ENCODE measurements at places on chromosomes 5 and 9.

GRCh38 chr9:123637606-123637944, 281.6 kb downstream of the CRB2 start:
- no peak for DNase-seq

DNA sequence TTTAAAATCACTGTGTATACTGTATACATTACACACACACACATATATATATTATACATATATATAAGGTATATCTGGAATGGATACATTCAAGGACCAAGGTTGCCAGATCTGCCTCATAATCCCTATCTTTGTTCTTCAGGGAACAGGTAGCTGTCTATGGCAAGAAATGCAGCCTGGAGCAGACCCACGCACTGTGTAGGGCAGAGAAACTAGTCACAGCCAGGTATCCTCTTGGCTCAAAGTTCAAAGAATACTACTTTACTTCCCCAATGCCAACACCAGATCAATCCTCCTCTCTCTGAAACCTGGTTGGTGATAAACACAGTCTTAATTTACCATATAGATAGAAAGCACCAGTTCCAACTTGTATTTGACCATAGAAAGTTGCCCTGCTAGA, 313.6 kb downstream of the PRELID2 start:
- no peak for DNase-seq

- DNase-seq: no peak
Observed at GRCh38 chr9:92438900-92439526, 14.7 kb upstream of the OMD start.

GRCh38 chr5:107680799-107681198, 10.1 kb upstream of the EFNA5 start:
- DNase-seq: no peak

DNA sequence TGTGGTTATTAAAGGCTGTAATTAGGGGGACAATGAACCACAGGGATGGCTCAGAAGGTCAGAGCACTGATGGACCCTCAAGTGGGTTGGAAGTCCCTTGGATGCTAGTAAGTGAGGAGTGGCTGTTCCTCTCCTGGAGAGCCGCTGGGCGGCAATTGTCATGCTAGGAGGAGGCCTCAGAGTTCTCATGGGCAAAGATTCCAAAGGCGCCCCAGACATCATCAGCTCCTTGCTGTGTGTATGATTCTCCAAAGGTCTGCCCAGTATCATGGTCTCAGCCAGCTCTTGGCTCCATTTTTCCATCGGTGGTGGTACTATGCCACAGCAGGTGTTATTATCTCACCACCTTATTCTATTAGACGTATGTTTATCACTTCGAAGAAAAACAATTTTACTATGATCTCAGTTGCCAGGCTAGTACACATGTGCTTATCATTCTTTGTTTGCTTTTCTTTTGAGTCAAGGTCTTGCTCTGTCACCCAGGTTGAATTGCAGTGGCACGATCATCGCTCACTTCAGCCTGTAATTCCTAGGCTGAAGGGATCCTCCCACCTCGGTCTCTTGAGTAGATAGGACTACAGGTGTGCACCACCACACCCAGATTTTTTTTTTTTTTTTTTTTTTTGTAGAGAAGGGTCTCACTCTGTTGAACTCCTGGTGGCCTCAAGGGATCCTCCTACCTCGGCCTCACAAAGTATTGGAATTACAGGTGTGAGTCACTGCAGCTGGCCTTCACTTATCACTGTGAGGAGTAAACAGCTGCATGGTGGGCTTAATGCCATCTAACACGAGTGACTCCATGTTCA, 46.8 kb downstream of the EXOSC2 start:
- DNase-seq: no peak

DNA sequence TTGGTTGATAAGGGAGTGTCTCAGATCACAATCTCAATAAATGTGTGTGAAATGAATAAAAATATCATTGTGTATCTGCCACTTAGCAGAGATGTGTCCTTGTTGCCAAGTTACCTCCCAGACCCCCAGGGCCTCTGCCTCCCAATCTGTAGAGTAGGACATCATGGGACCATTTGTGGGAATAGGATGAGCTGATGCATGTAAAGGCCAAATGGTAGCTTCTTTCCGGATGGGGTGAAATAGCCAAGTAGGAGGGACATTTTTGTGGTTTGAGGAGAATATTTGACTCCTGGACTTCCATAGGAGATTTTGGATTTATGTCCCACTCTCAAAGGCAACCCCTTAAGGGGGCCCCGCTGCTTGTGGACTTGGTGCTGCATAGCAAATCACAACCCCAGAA, 82.6 kb upstream of the HRH2 start:
- DNase-seq: no peak

- no peak for DNase-seq
Observed at GRCh38 chr5:150252489-150252888, 37.1 kb downstream of the CAMK2A start.

GRCh38 chr5:122384739-122385235, 72.8 kb downstream of the SNCAIP start:
- DNase-seq: no peak

DNA sequence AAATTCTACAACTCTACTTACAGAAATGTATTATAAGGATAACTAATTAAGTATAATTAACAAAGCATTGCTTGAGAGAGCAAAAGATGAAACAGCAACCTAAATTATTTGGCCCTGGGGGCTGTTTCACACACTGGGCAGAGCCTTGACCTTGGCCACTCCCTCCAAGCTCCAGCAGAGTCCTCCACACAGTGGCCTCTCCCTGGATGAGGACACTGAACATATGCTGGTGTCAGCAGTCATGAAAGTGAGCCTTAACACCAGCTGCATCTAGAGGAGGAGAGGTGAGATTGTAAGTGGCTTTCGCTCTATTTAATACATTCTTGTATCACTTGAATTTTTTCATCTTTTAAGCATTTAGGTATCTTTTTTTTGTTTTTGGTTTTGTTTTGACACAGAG, 23.3 kb upstream of the ZDHHC12 start:
- DNase-seq: no peak

- no peak for DNase-seq
Observed at GRCh38 chr5:169656125-169656901, 19.2 kb downstream of the DOCK2 start.

- no peak for DNase-seq
Observed at GRCh38 chr5:31464081-31464480, 67.8 kb downstream of the DROSHA start.
